Inflammatory macrophage treated with lipopolysaccharide for 1 hour (primary cell): ENCODE measurements at places on chromosomes 7 and 10.
A peak's percentile ranks its signal among the peaks of the same experiment; 100 is the strongest.

GRCh38 chr10:50431133-50431532 lies 179.8 kb upstream of the ASAH2 start:
- peak; percentile 88 for DNase-seq

DNA sequence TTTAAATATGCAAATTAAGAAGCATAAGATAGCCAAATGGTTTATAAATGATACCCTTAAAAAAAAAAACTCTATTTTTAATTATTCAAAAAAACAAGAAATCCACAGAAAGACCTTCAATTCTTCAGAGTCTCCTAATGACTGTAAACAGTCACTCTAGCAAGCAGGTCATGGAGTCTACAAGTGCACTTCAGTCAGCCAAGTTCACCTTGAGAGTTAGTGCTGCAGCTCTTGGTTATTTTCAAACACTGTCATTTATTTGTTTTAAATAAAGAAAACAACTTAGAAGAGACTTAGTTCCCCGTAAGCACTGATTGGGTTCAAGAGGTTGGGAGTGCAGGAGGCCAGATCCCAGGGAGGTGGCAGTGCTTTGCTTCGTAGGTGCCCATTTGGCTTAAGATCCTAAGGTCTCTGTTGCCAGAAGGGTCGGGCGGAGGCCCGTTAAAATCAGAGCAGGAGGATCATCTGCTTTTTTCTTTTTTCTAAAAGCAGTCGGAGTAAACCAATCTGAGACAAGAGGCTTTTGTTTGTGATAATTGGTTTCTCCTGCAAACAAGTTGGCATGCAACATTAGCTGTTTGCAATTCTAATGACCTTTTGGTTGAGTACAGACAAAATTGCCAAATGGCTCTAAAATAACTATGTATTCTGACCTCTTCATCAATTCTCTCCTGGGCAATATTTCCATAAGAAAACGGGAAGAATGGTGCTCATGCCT lies 86.4 kb upstream of the ELMO1 start:
- no peak for DNase-seq

- no peak for DNase-seq
These were observed 38.4 kb downstream of the ATXN7L1 start for GRCh38 chr7:105837765-105838626.

DNA sequence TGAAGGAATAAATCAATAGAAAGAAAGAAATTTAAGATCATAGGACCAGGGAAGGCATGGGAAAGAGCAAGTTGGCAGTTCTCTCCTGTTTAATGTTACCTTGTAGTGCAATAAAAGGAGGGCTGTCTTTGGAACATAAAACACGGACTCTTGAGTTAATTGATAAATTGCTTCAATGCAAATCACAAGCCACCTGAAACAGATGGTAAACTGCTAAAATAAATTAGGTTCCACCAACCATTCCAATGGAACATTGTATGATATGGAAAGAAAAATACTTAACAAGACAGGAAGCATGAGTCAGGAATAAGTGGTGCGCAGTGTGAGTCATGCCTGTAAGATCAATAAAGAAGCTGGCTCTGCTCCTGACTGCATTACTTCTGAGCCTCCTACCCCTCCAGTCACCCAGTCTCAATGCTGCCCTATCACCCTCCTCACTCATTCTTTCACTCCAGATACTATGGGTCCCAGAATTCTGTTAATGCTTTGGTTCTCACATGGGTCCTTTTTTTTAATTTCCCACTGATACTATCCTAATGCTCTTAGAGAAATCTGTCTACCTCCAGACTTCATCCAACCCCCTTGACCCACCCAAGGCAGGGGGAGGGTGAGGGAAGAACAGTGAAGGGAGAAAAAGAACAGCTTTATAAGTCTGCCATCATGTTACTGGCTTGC lies 78.9 kb downstream of the LRRC17 start:
- peak; percentile 47 for DNase-seq
